ENCODE measurements at places on chromosomes 2 and 18.

DNA sequence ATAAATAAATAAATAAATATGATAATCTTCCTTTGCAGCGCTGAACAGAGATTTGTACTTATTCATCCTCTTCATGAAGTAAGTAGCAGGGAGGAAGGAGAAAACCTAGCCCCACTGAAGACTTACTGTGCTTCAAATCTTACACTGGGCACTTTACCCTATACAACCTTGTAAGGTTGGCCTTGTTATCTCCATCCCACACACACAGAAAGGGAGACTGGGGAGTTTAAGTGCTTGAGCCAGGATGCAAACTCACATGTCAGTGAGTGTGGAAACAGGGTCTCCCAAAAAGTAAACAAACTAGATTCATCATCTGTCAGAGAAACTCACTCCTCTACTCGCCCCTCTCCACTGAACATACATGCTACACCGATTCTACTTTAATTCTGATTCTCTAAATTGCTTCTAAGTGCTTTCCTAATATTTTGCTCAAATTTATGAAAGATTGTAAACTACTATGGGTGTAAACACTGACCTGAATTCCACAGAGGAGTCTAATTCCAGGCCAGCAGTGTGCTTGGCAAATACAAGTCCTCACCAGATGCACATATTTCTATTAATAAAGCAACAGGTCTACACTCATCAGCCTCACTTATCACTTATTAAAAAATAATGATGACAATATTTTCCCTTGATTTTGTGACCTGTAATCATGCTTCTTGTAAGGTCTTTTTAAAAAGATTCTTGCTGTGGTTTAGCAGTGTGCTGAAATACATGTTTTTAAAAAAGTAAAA lies 155.5 kb downstream of the TCF4 start:
- no peak for DNase-seq

DNA sequence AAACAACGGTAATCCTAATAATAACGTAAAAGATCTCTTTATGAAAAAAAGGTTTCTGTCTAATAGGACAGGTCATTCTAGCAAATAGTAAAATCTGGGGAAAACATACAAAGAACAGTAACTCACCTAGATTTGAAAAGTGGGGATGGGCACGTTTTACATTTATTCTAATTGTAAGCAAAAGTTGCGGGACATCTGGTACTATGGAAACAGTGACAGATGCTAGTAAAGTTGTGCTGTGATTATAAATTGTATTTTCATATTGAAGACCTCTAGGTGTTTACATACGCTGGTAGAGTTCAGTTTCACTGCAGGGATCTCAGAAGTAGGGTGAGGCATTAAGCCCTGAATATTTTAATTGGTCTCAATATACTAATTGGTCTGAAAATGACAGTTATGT lies 422.5 kb downstream of the DPP10 start:
- DNase-seq: no peak

DNA sequence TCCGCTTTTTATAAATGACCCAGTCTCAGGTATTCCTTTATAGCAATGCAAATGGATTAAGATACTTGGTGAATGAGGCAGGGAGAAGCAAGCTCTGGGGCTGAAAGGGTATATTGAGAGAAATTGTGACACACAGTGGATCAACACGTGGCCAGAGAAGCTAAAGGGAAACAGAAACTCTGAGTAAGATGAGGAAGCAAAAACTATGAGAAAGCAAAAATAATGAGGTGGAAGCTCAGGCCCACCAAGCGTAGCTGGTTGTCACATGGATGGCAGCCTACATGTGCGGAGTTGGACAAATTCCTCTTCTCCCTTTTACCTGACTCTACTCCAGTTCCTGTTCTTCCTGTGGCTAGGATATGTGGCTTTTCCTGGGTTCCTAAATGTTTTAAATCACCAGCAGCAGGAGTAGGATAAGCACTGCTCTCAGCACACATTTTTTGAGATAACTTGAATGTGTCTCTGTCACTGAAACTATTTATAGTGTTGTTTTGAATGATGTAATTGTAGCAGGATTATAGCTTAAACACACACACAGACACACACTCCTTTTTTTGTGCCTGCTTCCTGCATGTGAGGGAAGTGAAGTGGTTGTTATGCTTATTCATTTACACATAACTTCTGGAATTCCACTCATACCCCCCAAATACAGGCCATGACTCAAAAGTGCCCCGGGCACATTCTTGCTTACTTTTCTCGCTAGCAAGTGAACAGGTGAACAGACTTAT lies 30.1 kb upstream of the EPC2 start:
- no peak for DNase-seq

- no peak for DNase-seq
These were observed 56.5 kb downstream of the KCNE4 start for GRCh38 chr2:223108351-223109050.

GRCh38 chr2:55158111-55158814 lies 73.8 kb downstream of the CLHC1 start:
- DNase-seq: no peak

DNA sequence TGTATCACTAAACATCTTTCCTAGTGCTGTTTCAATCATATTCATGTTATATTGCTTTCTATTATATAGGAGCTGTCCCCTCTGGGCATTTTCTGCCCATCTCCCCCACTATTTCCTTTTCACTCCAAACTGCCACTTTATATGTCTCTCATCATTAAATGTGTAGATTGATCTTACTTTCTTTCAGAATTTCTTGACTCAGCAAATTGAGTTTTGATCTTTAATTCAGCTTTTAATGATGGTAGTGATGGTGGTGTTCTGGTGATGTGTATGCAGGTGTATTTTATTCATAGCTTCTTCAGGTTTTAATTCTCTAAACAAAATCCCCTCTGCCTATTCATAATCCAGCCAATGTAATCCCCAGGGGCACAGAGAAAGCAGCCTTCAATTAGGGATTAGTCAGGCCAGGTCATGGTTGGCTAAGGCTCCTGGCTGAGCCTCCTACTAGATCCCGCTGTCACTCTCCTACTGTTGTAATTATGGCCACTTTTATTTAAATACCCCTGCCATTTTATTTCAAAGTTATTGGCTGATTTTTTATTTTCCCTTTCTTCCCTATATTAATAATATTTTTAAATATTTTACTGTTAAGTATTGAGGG lies 325.4 kb downstream of the SPAG16 start:
- no peak for DNase-seq

GRCh38 chr2:47221039-47221438 lies 65.9 kb upstream of the STPG4 start:
- DNase-seq: no peak

DNA sequence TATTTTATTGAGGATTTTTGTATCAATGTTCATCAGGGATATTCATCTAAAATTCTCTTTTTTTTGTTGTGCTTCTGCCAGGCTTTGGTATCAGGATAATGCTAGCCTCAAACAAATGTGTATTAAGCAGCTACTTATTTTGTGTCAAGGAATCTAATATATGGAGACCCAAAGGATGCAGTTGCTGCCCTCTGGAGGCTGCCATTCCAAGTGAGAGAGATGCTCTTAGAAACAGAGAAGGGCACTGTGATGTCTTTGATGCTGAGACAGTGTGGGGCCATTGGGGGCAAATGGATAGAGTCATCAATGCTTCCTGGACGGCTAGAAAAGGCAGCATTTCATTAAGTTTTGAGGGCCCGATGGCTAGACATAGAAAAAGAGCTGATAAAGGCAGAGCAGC lies 292.6 kb downstream of the SETBP1 start:
- no peak for DNase-seq

DNA sequence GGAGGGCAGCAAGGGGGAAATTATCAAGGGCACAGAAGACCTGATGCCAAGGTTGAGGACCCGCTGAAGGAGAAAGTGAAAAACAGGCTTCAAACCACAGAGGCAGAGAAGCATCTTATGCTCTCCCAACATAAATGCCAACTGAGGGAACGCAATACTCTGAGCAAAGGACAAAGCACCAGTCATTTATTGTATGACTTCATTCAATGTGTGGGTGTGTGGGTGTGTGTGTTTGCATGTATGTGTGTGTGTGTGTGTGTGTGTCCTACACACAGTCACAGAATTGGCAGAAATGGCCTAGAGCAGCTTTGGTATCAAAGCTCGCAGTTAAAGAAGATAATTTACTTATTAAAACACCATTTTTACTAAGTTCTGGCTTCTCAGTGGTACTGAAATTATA lies 51.4 kb downstream of the UXS1 start:
- no peak for DNase-seq

DNA sequence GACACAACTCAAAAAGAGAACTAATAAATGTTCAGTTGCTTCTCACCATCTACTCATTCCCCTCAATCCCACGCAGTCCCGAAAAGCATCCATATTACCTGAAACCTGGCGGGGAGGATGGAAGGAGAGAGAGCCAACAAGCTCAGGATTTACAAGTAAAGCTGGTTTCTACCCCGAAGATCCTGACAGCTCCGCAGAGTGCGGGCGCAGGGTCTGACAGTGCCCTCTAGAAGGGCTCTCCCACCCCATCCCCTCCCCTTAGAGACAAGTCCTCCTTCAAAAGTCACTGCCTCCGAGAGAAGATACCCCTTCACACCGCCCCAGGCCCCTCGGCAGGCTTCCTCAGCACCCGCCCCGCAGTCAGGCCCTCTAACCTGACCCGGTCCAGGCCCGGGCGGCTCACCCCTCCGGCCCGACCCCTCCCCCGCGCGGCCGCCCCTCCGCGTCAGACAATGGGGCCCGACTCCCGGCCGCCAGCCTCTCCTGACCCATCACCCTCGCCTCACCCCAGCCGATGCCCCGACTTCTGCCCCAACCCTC lies 550 bp downstream of the RAB1A start:
- DNase-seq: peak; percentile 37

- DNase-seq: no peak
These were observed 259.4 kb downstream of the GPD2 start for GRCh38 chr2:156695595-156695994.
